ENCODE measurements at places on chromosomes 1 and 21. TPM values are rescaled to one million over a fixed set of nuclear protein-coding genes. Genes with fewer than 3 reads are reported as not detected.

Gene CASQ1
- total RNA-seq, result not detected

Gene ACTL8
- total RNA-seq, result not detected

Gene CHODL
- 0.28 TPM for total RNA-seq

Gene TSPAN1
- not detected for total RNA-seq

Gene CCDC24
- 1.3 TPM for total RNA-seq

Gene NECTIN4
- not detected for total RNA-seq

Gene RBP7
- total RNA-seq, result 0.53 TPM

Gene ACKR1
- not detected for total RNA-seq

Gene CLEC20A
- total RNA-seq, result not detected

Gene HSPB7
- total RNA-seq, result not detected

Gene INSRR
- 0.47 TPM for total RNA-seq

Gene ESRRG
- not detected for total RNA-seq

Gene SH3BGR
- total RNA-seq, result 1.4 TPM

Gene DISP3
- total RNA-seq, result 0.60 TPM

Gene TRIM67
- not detected for total RNA-seq

Gene DYNLT5
- not detected for total RNA-seq

Gene OR2T35
- not detected for total RNA-seq

Gene TTLL10
- not detected for total RNA-seq

Gene CENPF
- total RNA-seq, result 137 TPM

Gene ARHGAP29
- total RNA-seq, result not detected

Gene KRTAP13-2
- not detected for total RNA-seq

Gene LPAR3
- total RNA-seq, result 3.2 TPM

Gene CEP104
- 46.9 TPM for total RNA-seq

Gene CDCA8
- total RNA-seq, result 67.0 TPM

Gene GPR25
- total RNA-seq, result 0.75 TPM

Gene CASQ2
- total RNA-seq, result not detected

Gene CCDC17
- 4.4 TPM for total RNA-seq

Gene RUNX3
- total RNA-seq, result 172 TPM

Gene BMP8B
- total RNA-seq, result 0.68 TPM

Gene CFHR4
- not detected for total RNA-seq

Gene MANEAL
- total RNA-seq, result 1.3 TPM

Gene RGS8
- not detected for total RNA-seq

Gene KRTAP11-1
- total RNA-seq, result not detected

Gene DPH2
- 26.7 TPM for total RNA-seq

Gene ANKRD45
- 0.28 TPM for total RNA-seq

Measured in activated naive CD8-positive, alpha-beta T cell treated with anti-CD3 and anti-CD28 coated beads, Interleukin-2, amount 10 ng/mL, durations not matched to agents 7 days and 5 days (primary cell).